ENCODE measurements at places on chromosomes 4 and X.

DNA sequence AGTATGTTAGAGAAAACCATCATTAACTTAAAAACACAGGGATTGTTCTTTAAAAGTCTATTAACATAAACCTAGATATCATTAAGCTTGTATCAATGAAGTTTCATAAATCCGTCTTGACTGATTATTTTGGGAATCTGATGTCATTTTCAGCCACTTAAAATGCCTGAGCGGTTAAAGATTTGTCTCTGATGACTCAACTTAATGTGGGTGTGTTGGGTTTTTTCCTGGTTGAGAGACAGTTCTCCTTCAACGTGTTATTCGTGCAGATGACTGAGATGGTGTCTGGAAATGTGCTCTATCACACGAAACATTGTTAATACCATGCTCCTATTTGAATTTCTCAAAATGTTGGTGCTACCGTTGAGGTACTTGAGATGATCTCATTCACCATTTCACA is 227.3 kb upstream of the TENM3 start:
- no peak overlapping the region for H3K27ac ChIP-seq
- no peak for DNase-seq
- no peaks in the 10 kb centered on the region for H3K27me3 ChIP-seq
- H3K36me3 ChIP-seq, result no peaks in the 10 kb centered on the region
- H3K4me3 ChIP-seq, result no peak overlapping the region

GRCh38 chrX:56764975-56765791 is 36.1 kb downstream of the NBDY start:
- no peak overlapping the region for H3K4me3 ChIP-seq
- H3K4me1 ChIP-seq, result peaks cover 31% of the 10 kb centered on the region
- no peaks in the 10 kb centered on the region for H3K36me3 ChIP-seq

DNA sequence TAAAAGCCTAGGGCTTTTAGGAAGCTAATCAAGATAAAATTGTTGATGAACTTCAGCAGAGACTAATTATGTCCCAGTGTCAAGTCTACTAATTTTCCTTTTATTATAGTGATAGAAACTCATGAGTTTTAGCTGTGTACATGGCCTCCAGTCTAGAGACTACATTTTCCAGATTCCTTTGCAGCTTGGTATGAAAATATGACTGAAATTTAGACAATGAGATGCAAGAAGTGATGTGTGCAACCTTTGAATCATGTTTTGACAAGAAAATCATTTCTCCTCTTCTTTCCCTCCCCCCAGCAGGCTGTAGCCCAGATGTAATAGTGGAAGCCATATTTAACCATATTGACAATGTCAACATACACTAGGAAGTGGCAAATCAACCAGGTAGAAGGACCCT is 30.3 kb upstream of the IL13RA2 start:
- no peaks in the 10 kb centered on the region for H3K36me3 ChIP-seq
- H3K4me1 ChIP-seq, result no peaks in the 10 kb centered on the region
- H3K27me3 ChIP-seq, result no peaks in the 10 kb centered on the region
- H3K27ac ChIP-seq, result no peak overlapping the region
- no peak for DNase-seq

DNA sequence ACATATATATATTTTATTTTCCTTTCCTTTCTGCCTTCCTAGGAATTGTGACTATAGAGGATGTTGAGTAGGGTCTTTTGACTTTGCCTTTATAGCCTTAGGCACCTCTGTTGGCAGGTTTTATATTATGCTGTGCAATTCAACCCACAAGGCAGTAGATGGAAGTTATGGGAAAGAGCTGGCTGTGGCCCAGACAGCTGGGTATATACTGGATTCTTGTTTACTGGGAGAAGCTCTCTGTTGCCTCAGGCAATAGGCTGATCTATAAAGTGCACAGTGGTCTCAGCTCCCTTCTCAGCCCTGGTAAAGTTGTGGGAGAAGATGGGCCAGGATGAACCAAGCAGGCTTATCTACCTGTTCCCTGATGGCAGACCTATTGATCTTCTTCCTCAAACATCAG is 342.0 kb downstream of the GBA3 start:
- no peak for DNase-seq
- H3K4me3 ChIP-seq, result no peak overlapping the region
- no peak overlapping the region for H3K27ac ChIP-seq
- no peaks in the 10 kb centered on the region for H3K27me3 ChIP-seq

- no peaks in the 10 kb centered on the region for H3K4me1 ChIP-seq
- DNase-seq, result no peak
- H3K4me3 ChIP-seq, result no peak overlapping the region
- no peak overlapping the region for H3K27ac ChIP-seq
- no peaks in the 10 kb centered on the region for H3K36me3 ChIP-seq
Observed at GRCh38 chrX:11739776-11740175, 18.3 kb upstream of the MSL3 start.

GRCh38 chrX:149145845-149146285 is 359.2 kb downstream of the IDS start:
- no peak overlapping the region for H3K27ac ChIP-seq
- H3K4me3 ChIP-seq, result no peak overlapping the region
- no peak for DNase-seq
- no peaks in the 10 kb centered on the region for H3K4me1 ChIP-seq

- H3K27me3 ChIP-seq, result no peaks in the 10 kb centered on the region
- no peak overlapping the region for H3K4me3 ChIP-seq
- DNase-seq, result no peak
- peaks cover 1% of the 10 kb centered on the region for H3K4me1 ChIP-seq
- H3K27ac ChIP-seq, result no peak overlapping the region
Observed at GRCh38 chrX:101619364-101619763, 1.6 kb upstream of the ARMCX6 start.

DNA sequence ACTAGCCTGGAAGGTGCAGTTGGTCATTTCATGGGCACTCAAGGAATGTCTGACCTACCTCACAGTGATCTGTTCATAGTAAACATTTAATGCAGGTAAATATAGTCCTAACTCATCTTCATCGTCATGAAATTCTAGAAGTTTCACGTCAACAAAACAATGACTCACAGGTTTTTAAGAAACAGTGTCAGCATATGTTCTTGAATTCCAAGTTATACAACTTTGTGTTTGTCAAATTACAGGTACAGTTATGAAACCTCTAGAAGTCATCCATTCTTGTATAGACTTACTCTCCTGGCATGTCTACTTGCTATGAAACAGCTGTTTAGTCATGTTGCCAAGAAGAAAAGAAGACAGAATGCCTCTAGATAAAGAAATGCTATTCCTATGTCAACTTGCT is 46.6 kb downstream of the AFM start:
- DNase-seq, result no peak
- H3K36me3 ChIP-seq, result no peaks in the 10 kb centered on the region
- H3K4me3 ChIP-seq, result no peak overlapping the region
- no peak overlapping the region for H3K27ac ChIP-seq
- no peaks in the 10 kb centered on the region for H3K27me3 ChIP-seq

DNA sequence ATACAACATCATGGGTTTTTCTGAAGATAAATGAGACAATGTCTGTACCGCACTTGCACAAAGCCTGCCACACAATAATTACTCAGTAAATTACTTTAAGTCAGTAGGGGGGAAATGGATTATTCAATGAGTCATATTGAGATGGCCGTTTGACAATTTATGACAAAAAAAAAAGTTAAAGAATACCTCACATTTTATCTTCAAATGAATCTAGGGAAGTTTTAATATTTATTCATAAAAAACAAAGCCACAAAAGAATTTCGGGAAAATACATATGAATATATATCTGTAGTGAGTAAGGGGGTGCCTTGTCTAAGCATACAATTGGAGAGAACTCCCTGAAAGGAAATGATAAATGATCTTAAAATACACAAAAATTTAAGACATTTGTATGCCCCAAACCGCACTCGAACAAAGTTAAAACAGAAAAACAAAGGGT is 197.0 kb upstream of the SLC7A11 start:
- DNase-seq, result no peak
- H3K27me3 ChIP-seq, result no peaks in the 10 kb centered on the region
- H3K4me1 ChIP-seq, result no peaks in the 10 kb centered on the region
- H3K36me3 ChIP-seq, result no peaks in the 10 kb centered on the region
- H3K4me3 ChIP-seq, result no peak overlapping the region
- no peak overlapping the region for H3K27ac ChIP-seq

- H3K36me3 ChIP-seq, result no peaks in the 10 kb centered on the region
- peak overlapping the region; percentile 80 for H3K4me3 ChIP-seq
- peaks cover 4% of the 10 kb centered on the region for H3K4me1 ChIP-seq
- H3K27me3 ChIP-seq, result no peaks in the 10 kb centered on the region
- no peak for DNase-seq
- no peak overlapping the region for H3K27ac ChIP-seq
Observed at GRCh38 chrX:123731258-123731986, 1.4 kb downstream of the THOC2 start.

DNA sequence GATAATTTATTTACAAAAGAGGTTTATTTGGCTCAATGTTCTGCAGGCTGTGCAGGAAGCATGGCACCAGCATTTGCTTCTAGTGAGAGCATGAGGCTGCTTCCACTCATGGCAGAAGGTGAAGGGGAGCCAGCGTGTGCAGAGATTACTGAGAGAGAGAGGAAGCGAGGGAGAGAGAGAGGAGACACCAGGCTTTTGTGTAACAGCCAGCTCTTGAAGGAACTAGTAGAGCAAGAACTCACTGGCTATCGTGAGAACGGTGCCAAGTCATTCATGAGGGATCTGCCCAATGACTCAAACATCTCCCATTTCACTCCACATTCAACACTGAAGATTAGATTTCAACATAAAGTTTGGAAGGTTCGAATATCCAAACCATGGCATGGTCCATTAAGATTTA is 12.7 kb downstream of the GUCY1A1 start:
- H3K36me3 ChIP-seq, result no peaks in the 10 kb centered on the region
- no peak overlapping the region for H3K27ac ChIP-seq
- H3K27me3 ChIP-seq, result no peaks in the 10 kb centered on the region
- DNase-seq, result no peak

DNA sequence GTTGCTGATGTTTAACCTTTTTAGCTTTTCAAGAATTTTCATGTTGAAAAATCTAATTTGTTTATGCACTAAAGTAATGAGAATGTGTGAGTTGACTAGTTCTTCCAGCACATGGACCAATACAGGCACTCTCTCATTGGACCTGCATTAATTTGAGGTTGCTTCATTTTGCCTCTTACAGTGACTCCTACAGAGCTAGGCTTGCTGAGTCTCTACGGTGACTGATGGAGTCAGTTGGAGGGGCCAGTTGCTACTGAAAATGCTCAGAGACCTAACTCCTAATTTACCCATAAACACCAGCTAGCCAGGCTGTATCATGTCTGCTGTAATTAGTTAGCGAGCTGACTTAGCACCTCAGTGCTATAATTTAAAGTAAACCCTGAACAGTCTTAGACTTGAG is 10.9 kb downstream of the MTHFD2L start:
- H3K4me3 ChIP-seq, result no peak overlapping the region
- no peaks in the 10 kb centered on the region for H3K36me3 ChIP-seq
- DNase-seq, result no peak
- H3K4me1 ChIP-seq, result no peaks in the 10 kb centered on the region
- H3K27me3 ChIP-seq, result no peaks in the 10 kb centered on the region

- no peak overlapping the region for H3K27ac ChIP-seq
- H3K27me3 ChIP-seq, result no peaks in the 10 kb centered on the region
- peaks cover 13% of the 10 kb centered on the region for H3K4me1 ChIP-seq
- H3K4me3 ChIP-seq, result no peak overlapping the region
- no peak for DNase-seq
Observed at GRCh38 chrX:9315086-9315485, 149.8 kb upstream of the TBL1X start.

DNA sequence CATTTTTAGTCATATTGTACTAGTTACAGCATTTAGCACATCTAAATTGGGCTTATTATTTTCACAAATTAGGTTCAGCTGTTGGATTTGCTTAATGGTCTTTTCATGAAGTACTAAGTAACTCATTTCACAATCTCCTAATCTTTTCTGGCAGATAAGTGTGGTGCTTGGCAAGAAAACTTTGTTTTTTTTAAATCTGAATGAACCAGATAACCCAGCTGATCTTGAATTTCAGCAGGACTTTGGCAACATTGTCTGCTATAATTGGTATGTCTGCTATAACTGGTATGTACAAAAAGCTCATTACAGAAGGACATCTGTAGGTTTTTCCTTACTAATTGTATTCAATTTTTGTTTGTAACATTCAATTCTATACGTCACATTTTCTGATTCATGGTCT is 22.7 kb downstream of the WDR19 start:
- H3K27me3 ChIP-seq, result no peaks in the 10 kb centered on the region
- no peaks in the 10 kb centered on the region for H3K4me1 ChIP-seq
- no peak overlapping the region for H3K27ac ChIP-seq
- H3K4me3 ChIP-seq, result no peak overlapping the region
- no peak for DNase-seq

DNA sequence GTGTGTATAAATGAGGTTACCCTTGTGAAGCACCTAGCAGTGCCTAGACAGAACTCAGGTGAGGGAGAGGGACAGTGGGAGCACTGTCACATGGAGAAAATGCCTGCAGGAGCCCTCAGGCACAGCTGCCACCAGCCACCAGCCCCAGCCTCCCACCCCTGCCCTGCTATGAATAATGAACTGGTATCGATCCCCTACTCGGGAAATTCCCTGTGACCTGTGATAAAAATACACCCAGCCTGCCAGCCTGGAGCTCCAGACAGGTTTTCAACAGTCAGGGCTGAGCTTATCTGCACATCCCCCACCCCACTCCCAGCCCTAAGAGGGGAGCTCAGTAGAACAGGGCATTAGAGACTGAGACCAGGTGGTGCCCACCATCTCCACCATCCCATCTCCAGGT is 159.6 kb upstream of the PJA1 start:
- H3K27me3 ChIP-seq, result no peaks in the 10 kb centered on the region

- no peak overlapping the region for H3K4me3 ChIP-seq
- H3K4me1 ChIP-seq, result peaks cover 17% of the 10 kb centered on the region
- no peak overlapping the region for H3K27ac ChIP-seq
- DNase-seq, result no peak
- H3K36me3 ChIP-seq, result no peaks in the 10 kb centered on the region
Observed at GRCh38 chrX:19792412-19792811, 95.0 kb downstream of the SH3KBP1 start.

DNA sequence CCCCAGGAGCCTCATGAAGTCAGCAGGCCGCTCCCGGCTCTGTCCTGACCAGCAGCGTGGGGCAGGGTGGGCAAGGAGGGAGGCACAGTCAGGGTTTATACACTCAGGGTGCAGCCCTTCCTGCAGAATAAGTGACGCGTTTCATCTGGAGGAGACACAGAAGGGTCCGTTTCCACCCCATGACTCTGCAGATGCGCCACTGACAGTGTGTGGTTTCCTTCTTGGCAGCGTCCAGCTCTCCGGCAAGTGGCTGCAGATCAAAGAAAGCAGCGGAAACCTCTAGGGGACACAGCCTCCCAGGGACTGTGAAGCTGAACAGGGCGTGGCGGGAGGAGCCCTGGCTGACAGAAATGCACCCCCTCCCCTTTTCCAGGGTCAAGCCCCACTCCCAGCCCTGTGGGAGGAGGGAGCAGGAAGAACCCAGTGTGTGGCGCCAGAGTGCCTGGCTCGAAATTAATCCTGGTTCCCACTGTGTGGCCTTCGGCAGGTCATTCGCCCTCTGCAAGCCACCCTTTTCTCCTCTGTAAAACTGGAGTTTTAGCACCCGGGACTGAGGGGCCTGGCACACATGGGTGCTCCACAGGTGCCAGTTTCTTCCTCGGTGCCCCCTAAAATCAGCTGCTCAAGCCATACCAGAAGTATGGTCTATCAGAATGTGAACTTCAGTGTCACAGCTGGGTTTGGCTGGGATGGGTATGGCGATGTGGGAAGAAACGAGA is 17.3 kb upstream of the TBC1D14 start:
- peak overlapping the region; percentile 39 for H3K4me3 ChIP-seq
- H3K36me3 ChIP-seq, result no peaks in the 10 kb centered on the region
- peaks cover 12% of the 10 kb centered on the region for H3K4me1 ChIP-seq
- DNase-seq, result no peak

GRCh38 chr4:55326629-55327028 is 19.4 kb upstream of the SRD5A3 start:
- no peak for DNase-seq
- no peaks in the 10 kb centered on the region for H3K27me3 ChIP-seq
- H3K4me3 ChIP-seq, result no peak overlapping the region
- H3K4me1 ChIP-seq, result no peaks in the 10 kb centered on the region
- H3K27ac ChIP-seq, result no peak overlapping the region
- H3K36me3 ChIP-seq, result no peaks in the 10 kb centered on the region

All from effector memory CD4-positive, alpha-beta T cell (primary cell).